Activated CD4-positive, alpha-beta memory T cell treated with anti-CD3 and anti-CD28 coated beads, Interleukin-2, amount 10 ng/mL, durations not matched to agents 7 days and 5 days (primary cell): ENCODE measurements at places on chromosomes 7 and 10. TPM values are rescaled to one million over a fixed set of nuclear protein-coding genes. Genes with fewer than 3 reads are reported as not detected.

Gene HERC4
- total RNA-seq = 64.2 TPM

Gene KLF14
- not detected for total RNA-seq

Gene CYP3A4
- total RNA-seq = not detected

Gene FKBP6
- total RNA-seq = not detected

DNA sequence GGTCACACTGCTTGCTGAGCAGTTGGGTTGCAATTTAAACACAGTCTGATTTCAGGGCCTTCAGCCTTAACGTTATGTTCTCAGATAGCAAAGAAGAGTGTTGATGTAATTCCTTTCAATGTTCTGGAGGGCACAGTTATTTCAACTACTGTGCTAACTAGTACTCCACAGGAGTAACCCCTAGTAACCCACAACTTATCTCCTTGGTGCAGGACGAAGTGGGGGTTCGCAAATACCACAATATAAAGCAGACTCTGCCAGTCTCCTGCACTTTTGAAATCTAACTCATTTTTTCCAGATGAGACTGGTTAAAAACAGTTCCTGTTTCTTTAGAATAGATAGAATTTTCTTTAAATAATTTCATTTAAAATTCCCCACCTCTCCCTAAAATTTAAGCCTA, 47.1 kb upstream of the NCAPG2 start:
- DNase-seq = no peak

DNA sequence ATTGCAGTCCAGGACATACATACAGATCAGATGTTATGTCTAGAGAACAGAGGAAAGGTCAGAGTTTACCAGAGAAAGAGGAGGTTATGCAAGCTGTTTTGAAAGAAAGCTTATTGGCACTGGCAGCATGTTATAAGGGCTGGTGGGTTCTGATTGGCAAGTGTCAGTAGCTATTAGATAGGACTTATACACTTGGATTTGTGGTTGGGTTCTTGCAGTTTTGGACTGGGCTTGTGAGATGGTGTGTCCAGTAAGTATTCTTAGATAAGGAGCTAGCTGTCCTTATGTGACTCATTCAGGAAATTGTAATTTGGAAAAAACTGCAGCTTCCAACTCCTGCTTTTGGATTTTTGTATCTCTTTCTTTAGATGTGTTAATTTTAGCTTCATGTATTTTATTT, 130.7 kb upstream of the NAMPT start:
- no peak for DNase-seq

DNA sequence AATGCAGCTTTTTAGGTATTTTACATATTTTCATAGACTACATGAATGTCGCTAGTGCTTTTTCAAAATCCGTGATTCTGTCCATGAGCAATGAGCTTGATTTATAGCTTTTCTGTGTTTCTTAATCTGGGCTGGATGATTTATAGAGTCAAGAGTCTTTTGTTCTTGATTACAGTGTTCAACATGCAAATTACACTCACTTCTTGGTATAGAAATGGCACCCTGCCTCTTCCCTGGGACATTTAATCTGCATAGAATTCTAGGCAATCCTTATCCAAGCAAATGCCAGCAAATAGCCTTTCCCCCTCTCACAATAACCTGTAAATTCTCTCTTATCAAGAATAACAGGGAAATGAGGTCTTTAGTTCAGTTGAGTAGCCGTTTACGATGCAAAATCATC, 246.2 kb upstream of the SEMA3C start:
- no peak for DNase-seq

DNA sequence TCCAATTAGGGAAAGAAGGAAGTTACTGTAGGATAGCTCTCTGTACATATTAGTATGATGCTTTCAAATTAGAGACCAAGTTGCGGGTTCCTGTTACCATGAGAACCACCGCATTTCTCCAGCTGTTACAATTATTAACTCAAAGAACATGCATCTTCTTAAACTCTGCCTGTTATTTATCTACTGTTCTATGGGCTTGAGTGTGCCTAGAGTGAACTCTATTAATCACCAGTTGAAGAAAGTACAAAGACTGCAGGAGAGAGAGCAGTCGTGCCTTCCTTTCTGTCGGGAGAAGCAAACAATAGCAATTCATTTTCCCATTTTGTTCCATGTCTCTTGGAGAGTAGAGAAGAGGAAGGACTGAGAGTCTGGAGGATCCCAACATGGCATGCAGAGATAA, 1071.2 kb downstream of the TYW1 start:
- DNase-seq = no peak

GRCh38 chr7:45682358-45682735, 108.2 kb downstream of the ADCY1 start:
- DNase-seq = peak; percentile 5

DNA sequence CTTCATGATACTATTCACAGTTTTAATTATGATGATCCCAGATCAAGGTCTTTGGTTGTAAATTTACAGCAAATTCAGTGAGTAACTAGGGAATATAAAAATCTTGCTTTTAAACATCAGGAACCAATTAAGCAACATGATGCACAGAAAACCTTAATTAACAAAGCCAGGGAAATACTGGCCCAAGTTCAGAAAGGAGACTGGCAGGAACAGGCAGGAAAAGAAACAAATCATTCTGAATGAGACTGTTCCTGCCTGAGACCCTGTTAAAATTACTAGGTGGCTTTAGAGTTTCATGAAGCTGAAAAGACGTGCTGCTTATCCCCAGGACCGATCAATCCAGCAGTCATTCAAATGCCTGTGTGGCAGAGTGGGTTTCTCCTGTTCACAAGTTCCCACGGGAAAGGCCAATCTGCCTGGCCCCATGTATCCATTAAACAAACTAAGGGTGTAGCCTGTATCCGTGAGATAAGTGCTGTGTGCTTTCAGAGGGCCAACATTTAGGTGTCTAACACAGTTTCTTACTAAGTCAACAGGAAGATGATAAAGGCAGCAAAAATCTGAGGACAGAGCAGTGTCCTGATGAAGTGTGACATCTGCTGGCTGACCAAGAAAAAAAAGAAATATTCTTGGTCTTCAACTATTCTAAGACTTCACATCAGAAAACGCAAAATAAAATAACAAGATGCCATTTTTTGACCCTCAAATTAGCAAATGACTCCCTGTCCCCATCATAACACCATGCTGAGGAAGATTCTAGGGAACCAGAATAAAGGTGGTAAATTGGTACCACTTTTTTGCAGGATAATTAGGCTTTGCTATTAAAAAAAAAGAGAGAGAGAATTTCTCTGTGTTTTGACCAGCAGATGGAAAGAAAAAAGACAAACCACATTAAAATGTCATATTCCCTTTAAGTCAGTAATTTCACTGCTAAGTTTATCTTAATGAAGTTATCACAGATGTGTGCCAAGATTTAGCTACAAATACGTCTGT, 34.2 kb downstream of the PUS7 start:
- peak; percentile 21 for DNase-seq

DNA sequence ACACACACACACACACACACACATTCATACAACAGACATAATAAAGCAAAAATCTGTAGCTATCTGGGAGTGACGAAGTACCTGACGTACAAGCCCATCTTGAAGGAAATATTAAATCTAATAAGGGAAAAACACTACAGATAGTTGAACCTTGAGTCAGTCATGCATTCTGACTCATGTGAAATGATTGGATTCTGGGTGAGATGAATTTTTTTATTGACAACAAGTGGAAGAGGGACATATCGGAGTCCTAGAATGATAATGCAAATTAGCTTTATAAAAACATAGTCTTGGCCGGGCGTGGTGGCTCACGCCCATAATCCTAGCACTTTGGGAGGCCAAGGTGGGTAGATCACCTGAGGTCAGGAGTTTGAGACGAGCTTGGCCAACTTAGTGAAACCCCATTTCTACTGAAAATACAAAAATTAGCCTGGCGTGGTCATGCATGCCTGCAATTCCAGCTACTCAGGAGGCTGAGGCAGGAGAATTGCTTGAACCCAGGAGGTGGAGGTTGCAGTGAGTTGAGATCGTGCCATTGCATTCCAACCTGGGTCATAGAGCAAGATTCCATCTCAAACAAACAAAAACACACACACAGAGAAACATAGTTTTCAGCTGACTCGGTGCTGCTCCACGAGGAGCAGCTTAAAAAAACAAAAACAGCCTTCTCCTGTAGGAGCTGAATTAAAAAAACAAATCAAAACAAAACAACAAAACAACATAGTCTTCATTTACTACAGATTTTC, 154.4 kb upstream of the MKLN1 start:
- DNase-seq = no peak

DNA sequence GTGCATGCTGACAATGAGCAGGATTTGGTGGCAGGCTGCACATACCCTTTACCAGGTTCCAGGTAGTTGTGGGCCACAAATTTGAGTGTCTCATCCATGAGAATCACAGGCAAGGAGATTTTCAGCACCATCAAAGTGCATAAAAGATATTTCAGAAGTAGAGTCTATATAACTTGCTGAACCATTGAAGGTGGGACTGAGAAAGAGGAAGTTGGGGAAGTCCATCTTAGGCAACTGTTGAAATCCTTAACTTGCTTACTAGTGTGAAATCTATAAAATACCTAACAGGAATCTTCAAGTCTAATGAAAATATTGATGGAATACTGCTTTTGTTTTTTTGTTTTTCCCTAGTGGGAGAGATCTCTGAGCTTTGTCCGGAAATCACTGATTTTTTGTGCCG, 325.1 kb upstream of the PLXDC2 start:
- no peak for DNase-seq

- DNase-seq = no peak
Observed at GRCh38 chr7:28626624-28627262, 214.4 kb downstream of the CREB5 start.

GRCh38 chr10:117086546-117086945, 51.5 kb downstream of the VAX1 start:
- DNase-seq = no peak

- DNase-seq = no peak
Observed at GRCh38 chr10:80199828-80200227, 5.5 kb downstream of the ANXA11 start.

DNA sequence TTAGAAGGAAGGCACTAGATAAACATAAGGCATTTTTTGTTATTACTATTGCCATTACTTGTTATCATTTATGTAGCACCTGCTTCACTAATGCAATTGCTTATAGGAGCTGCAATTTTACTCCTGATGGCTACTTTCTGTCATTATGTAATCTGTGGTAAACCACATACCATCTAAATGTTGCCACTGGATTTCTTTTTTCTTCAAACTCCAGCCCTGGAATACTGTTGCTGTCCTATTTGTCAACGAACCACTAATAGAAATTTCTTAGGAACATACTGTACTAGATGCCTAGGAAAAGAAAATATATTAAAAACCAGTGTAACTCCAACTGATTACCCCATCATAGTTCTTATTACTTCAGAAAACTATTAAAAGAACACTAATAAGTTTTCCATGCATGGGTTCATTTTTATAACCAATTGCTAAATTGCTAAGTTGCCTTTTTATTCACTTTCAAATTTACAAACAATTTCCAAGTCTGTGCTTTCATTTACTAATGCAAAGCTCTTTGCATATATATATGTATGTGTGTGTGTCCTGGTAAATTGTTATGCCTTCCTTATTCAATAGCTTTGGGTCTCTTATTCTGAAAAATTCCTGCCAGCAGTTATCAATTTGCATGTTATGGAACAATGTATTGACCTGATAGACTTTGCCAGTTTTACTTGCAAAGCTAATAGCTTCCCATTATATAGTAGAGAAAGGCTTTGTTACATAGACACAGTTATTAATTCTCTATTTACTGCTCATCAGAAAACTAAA, 287.4 kb downstream of the EXOC4 start:
- no peak for DNase-seq

- no peak for DNase-seq
Observed at GRCh38 chr10:125024497-125025234, 82.7 kb downstream of the ZRANB1 start.

- no peak for DNase-seq
Observed at GRCh38 chr10:25689346-25690100, 244.5 kb upstream of the MYO3A start.
